ENCODE measurements at places on chromosomes 2 and 18.

DNA sequence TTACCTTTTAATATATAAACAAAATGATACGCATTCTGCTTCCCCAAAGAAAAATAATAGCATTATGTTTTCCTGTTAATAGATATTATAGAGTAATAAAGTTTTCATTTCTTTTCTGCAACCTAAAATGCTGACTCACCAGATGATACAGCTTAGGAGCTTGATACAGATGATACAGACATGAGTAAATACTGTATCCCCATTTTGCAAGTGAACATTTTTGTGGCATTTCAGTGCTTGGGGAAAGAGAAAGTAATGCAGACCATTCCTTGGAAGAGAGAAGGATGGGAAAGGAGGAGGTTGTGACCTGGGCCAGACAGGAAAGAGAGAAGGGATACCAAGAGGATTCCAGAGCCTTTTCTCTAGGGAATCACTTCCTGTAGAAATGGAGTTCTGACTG lies 97.5 kb upstream of the FSHR start:
- DNase-seq = peak; percentile 5

DNA sequence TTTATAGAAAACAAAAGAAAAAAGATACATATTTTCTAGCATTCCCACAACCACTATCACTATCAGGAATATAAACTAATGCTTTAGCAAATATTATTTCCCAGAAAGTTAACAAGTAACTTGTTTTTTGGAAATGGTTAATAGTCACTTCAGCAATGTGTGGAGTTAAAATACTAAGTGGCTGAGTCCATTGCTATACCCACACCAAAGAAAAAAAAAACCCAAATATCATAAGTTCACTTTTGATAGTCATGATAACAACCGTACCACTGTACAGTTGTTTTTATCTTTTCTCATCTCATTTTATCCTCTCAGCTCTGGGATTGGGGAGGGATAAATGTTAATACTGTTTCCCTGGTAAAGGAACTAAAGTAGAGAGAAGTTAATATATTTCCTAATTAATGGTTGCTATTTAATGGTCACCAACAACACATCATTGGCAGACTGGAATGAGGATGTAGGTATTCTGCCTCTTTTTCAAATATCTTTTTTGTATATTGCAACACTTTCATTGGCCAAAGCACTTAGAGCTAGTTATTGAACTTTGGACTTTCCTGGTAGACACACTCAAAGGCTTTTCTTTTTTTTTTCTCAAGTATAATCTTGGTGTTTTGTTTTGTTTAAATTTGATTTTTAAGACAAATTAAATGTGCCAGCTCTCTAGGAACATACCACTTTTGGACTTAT lies 18.4 kb upstream of the KANSL1L start:
- no peak for DNase-seq

- no peak for DNase-seq
These were observed 15.2 kb downstream of the IL18RAP start for GRCh38 chr2:102438111-102438510.

DNA sequence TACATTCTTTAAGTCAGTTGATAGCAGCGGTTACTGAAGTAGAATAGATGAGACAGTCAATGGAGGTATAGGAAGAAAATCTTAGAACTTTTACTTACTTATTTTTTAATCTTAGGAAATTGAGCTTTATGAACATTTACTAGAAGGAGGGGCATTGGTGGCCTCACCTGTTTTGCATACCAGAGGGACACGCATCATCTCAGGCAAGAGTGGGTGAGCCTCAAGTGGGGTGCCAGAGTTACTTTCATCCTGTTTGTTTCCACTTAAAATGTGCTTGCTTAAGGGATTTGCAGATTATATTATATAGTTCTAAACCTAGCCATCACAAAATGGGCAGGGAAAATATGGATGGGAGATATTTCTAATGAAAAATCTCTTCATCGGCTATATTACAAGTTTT lies 61.6 kb downstream of the WDR7 start:
- DNase-seq = no peak

DNA sequence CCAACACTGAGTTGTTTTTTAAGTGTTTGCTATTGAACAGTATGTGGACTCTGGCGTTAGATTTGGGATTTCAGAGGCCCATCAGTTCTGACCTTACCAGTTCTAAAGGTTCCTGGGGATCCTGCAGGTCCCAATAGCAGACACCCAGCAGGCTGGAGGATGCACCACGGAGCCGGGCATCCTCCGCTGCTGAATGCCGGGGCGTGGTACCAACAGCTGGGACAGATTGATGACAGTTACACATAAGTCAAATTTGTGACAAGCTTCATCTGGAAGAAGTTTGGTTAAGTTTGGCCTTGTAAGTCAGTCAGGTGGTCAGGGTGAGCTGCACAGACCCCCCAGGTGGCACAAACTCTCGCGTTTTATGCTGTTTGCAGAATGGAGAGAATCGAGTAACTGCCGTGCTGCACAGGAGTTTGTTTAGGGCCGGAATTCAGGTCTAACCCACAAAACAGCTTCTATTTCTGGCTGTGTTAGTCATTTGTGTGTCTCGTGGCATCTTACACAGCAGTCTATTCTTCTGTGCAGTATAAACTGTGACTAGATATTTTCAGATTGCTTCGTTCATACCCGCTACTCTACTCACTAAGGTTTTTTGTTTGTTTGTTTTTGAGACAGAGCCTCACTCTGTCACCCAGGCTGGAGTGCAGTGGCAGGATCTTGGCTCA lies 19.2 kb downstream of the CTDP1 start:
- no peak for DNase-seq

GRCh38 chr2:39664232-39664887 lies 1.4 kb upstream of the TMEM178A start:
- no peak for DNase-seq

- no peak for DNase-seq
These were observed 192.6 kb downstream of the SH3RF3 start for GRCh38 chr2:109321570-109321969.

GRCh38 chr18:49971462-49971861 lies 158.1 kb upstream of the ACAA2 start:
- no peak for DNase-seq

GRCh38 chr2:53901192-53901591 lies 41.4 kb upstream of the GPR75 start:
- DNase-seq = no peak

DNA sequence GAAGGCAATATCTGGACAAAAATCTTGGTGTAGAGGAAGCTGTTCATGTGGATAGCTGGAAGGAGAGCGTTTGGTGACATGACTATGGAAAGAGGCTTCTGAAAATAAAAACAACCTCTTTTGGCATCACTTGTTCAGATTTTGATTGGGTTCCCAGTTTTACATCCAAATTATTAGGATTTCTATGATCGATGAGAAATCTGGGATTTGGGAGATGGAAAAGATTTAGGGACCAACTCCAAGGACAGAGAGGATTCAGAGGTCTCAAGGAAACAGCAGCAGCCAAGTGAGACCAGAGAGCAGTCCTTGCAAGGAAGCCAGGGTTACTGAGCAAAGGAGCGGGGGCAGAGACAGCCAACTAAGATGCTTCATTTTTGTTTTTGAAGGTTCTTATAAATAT lies 441.7 kb downstream of the TRIB2 start:
- no peak for DNase-seq

DNA sequence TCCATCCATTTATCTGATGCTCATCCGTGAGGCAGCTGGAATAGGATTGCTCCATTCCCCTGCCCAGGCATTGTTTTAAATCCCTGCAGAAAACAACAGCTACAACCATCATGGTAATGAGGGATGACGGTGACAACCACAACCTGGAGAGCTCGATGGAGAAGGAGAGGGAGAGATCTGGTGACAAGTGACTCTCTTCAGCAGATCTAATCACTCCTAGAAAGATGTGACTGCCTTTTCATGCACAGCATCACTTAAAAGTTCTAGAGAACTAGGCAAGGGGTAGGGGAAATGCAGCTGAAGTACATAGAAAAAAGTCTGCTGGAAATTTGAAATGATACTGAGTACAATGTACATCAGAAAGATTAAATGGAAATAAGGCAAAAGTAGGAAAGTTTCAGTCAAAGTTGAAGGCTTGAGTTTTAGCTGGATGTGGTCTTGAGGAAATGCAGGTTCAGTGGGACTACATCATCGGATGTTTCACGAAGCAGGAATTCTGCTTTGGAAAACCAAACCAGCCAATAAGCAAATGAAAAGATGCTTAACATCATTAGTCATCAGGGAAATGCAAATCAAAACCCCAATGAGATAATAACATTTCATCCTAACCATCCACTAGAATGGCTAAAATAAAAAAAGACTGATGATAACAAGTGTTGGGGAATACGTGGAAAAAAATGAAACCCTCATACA lies 6.8 kb upstream of the ARHGAP25 start:
- peak; percentile 90 for DNase-seq

DNA sequence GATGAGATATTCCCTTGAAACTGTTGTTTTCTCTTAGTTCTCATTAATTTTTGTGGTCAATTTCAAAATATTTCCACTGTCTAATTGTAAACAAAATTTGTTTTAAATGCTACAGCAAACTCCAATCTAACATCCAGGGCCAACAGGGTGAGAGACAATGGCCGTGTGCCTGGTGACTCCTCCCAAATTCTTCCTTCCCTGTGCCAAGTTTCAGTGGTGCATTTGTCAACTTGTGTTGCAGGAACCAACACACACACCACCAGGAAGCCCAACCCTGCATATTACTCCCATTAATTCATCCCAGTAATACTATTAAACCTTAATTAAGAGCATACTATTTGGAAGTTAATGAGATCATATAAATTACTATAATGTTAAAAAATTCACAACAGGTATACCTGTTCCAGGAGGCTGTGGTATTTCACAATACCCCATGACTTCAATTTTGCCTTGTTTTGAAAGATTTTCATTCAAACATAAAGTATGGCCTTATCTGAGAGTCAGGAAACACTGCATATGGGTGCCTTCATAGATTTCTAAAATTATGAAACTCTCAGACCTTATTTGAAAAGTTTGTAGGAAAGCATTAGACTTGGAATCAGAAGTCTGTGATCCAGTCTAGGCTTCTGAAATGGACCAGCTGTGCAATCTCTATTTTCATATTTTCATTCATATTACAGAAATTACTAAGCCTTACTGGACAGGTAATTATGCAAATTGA lies 1.1 kb downstream of the SERPINB2 start:
- DNase-seq = peak; percentile 68

GRCh38 chr18:48669180-48669675 lies 130.4 kb downstream of the CTIF start:
- no peak for DNase-seq

GRCh38 chr2:29191817-29192216 lies 76.6 kb downstream of the CLIP4 start:
- DNase-seq = no peak

- DNase-seq = peak; percentile 21
These were observed 1.4 kb downstream of the OLA1 start for GRCh38 chr2:174246944-174247381.

DNA sequence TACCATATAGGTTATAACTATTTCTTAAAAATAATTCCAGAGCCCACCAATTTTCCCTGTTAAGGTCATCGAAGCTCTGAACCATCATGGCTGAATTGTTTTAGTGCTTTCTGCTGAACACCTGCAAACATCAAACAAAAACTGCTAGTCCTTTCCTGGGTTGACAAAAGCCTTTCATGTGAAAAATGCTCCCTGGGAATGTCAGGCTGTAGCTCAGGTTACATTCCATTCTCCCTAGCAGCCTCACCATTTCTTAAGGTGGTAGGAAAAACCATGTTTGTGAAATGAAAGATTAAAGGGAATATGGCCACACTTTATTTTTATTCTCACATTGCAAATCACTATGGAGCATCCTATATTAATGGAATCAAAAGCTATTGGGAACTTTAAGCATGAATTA lies 5.7 kb downstream of the TCF4 start:
- DNase-seq = no peak

DNA sequence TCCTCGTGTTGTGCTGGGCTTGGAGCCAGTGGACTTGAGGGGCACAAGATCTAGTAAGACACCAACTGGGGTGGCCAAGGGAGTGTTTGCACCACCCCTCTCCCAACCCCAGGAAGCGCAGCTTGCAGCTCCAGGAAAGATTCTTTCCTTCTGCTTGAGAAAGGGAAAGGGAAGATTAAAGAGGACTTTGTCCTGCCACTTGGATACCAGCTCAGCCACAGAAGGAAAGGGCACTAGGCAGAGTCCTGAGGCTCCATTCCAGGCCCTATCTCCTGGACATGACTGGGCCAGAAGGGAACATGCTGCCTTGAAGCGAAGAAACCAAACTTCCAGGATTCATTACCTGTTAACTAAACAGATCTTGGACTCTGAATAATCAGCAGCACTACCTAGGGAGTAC lies 44.9 kb upstream of the UGP2 start:
- DNase-seq = no peak

DNA sequence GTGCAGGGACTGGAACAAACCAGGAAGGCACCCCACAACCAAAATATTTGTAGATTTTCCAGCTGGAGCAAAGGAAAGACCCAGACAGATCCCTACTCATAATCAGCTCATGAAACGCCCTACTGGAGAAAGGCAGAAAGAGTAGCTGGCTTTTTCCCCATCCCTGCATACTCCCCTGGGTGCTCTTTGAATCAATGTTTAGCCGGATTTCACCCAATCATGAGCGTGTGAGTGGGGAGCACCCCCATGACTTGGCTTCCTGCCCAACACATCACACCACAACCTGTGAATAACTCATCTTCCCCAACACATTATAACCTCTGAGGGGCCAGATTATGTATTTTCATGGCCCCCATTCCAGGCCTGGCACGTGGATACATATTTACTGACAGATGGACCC lies 35.1 kb upstream of the SLC14A1 start:
- DNase-seq = no peak

GRCh38 chr18:45015788-45016128 lies 335.1 kb downstream of the SETBP1 start:
- DNase-seq = peak; percentile 25

DNA sequence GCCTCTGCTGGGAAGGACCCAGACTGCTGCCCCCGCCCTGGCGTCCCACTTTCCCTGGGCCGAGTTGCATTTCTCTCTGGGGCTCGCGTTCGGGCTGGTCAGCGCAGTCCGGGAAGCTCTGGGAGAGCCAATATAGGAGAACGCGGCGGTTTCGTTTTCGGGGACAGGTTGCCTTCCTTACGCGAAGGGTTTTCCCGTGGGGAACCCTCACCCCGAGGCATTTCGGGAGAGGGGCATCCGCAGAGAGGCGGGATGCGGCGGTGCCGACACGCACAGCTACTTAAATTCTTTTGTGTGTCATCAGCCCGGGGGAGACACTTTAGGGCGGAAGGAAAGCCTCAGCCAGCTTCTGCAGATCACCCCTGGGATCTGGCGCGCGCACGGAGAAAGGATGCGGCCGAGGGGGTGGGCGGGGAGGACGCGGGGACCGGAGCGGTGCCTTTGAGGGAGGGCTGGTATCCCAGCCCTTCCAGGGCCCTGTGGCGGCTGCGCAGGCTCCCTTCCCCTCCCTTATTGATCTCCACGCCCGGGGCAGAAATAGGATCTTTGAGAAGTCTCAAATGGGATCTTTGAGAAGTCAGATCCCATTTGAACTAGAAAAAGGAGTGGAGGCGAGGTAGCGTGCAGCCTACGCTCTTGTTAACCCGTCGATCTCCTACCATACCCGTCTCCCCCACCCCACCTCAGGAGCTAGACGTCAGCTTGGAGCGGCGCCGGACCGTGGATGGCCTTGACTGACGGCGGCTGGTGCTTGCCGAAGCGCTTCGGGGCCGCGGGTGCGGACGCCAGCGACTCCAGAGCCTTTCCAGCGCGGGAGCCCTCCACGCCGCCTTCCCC lies 1.2 kb downstream of the GATA6 start:
- DNase-seq = no peak

- DNase-seq = no peak
These were observed at the start of gene VAMP5 for GRCh38 chr2:85584354-85584856. TSS of gene VAMP5 (plus strand) at chr2:85584431. CDS start at chr2:85584491, 60 bp downstream.

Data from bronchial epithelial cell (primary cell).